ENCODE measurements at places on chromosomes 5 and 9.
A peak's percentile ranks its signal among the peaks of the same experiment; 100 is the strongest.

GRCh38 chr5:10201223-10201868 is 48.3 kb downstream of the ATPSCKMT start:
- no peak for DNase-seq

- DNase-seq = no peak
These were observed 139.9 kb upstream of the ACOT12 start for GRCh38 chr5:81533629-81534405.

GRCh38 chr5:130331332-130331731 is 427.1 kb downstream of the CHSY3 start:
- DNase-seq = no peak

GRCh38 chr5:154275566-154275965 is 85.0 kb downstream of the GALNT10 start:
- DNase-seq = no peak

GRCh38 chr9:97559111-97559514 is 57.6 kb downstream of the TMOD1 start:
- peak; percentile 37 for DNase-seq

DNA sequence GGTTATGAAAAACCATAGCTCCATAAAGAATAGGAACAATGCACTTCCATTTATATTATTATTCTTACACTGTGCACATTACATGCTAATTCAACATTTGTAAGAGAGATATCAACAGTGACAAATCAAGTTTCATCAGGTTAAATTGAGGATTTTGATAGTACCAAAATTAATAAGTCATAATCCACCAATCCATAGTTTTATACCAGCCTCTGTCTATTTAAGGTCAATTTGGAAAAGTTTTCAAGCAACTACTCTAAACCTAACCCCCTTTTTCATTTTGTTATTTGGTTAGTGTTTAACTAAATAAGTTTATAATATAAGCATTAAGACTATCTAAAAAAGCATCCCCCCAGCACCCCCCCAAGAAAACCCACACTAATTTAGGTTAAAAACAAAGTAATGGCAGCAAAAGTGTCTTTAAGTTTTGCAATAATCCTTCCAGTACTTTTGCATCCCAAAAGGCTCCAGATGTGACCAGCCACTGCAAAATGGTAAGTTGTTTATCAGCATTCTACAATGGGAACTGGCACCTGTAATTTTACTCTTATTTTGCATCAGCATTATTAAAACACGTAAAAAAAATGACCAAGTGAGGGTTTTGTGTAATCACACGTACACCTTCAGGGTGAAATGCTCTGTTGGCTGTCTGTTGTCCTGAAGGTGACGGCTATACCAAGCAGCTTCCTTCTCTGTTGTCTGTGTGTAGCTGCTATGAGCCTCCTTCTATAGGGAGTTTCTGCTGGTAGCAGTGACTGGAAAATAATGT is 36.8 kb upstream of the SSBP2 start:
- peak; percentile 56 for DNase-seq

GRCh38 chr9:19223724-19224123 is 6.8 kb upstream of the DENND4C start:
- DNase-seq = no peak

DNA sequence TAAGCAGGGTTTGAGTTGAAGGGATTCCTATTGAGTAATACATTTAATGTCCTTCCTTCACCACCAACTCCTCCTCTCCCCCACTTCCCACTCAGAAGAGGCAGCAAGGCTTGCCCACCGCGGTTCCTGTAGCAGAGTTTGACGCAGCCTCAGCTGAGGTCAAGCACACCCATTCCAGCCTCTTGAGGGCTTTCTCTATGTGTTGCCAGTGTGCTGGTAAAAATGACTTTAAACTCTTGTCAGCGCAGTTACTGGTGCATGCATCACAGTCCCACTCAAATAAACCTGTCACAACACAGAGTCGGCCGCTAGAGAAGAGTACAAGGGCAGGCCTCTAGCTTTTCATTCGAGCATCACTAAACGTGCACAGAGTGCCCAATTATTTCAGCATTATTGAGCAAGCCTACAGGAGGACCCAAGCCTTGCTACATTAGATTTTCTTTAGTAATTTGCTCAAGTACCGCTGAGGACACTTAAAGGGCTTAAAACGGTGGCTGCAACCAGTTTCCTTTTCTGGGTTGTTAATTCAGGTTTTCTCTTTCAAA is 79.6 kb downstream of the TLE4 start:
- DNase-seq = no peak

GRCh38 chr5:15959370-15960164 is 220.0 kb downstream of the MARCHF11 start:
- DNase-seq = no peak
